ENCODE measurements at places on chromosomes 7 and 10.
A peak's percentile ranks its signal among the peaks of the same experiment; 100 is the strongest.

GRCh38 chr10:127198721-127199120 lies 2.3 kb upstream of the INSYN2A start:
- DNase-seq, result no peak

- DNase-seq, result no peak
These were observed 50.8 kb downstream of the SIRT1 start for GRCh38 chr10:67935223-67935622.

DNA sequence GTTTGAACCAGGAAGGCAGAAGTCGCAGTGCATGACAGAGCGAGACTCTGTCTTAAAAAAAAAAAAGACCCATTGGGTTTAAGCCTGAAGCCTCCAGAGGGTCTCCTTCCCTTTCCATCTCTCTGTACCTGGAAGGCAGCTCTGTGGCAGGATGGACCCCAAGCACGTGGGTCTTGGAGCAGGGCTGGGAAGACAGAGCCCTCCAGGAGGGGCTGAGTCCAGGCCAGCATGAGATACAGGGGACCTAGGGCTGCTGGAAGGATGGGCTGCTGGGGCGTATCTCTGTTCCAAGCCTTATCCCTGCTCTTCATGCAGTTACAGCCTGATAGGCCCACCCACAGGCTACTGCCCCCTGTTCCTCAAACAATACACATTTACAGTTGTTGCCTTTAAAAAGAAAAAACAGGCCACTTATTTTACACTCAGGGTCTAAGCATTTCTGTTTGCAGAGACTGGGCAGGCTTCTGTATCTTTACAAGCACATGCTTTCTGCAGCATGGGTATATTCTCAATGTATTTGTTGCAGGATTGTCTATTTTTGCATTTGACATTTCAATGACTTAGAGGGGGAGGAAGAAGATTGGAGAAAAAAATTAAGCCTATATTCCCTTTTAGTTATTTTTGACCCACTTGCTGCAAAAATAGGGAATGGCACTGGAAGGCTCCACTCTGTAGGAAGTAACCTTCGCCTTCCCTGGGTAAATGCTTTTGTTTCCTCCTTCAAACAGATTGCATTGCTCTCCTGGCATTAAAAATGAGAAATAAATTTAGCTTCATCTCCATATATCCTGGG lies 60.1 kb downstream of the FAM171A1 start:
- no peak for DNase-seq

DNA sequence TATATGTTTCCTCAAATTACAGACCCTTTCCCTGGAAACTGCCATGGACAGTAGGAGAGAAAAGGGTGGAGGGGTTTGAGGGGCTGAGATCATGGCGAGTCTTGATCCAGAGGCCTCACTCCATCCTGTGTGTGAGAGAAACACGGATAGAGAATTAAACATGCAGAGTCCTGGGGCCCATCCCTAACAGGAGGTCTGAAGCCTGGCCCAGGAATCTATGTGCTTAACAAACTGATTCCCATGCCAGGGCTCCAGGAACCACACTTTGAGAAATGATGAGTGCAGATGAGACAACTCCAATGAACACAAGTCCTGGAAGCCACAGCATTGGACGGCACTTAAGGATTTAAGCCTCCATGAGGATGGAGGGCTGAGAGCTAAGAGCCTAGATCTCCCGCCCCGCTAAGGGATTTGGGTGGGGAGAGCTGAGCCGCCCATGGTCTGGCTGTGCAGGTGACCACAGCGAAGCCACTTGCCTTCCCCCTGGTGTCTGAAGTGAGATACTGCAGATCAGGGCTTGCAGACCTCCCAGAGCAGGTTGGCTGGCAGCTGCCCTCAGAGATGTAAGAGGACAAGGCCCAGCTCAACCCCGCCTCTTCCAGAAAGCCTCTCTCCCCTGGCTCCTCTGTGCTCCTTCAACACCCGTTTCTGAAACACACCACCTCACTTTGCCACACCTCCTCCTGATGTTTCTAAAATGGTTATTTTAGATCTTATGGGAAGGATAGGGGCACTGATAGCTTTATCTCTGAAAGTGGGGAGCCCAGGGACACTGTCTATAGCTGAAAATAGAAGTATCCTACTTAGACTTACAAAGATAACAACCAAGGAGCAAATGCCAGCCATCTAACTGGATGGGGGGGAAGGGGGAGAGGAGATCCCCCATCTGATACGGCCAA lies 24.8 kb upstream of the EIF5AL1 start:
- DNase-seq, result peak; percentile 22

DNA sequence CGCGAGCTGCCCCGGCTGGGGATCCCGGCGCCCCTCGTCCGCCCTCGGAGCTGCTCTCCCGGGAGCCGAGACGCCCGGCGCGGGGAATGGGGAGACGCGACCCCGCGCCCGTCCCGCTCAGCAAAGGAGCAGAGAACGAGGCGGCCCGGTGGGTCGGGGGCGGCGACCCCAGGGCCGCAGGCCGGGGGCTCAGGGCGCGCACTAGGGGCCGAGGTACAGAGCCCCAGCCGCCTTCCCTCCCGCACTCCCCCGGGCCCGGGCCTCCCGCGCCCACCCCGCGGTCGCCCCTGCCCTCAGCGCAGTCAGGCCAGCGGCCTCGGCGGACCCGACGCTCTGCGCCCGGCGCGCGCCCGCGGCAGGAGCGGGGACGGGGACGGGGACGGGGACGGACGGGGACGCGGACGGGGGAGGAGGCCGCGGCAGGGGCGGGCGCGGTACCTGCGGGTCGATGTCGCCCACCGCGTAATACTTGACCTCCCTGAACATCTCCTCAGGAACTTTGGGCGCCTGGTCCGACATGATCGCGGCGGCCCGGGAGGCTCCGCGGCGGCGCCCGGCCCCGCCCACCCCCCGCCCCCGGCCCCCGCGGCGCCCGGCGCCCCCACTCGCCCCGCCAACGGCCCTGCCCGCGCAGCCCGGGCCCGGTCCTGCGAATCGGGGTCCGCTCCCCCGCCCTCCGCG lies 373 bp downstream of the PAXIP1 start:
- DNase-seq, result peak; percentile 41

GRCh38 chr7:112124061-112124766 lies 82.0 kb downstream of the DOCK4 start:
- DNase-seq, result no peak

- DNase-seq, result no peak
These were observed 3.1 kb upstream of the ZNRF2 start for GRCh38 chr7:30281263-30281662.

DNA sequence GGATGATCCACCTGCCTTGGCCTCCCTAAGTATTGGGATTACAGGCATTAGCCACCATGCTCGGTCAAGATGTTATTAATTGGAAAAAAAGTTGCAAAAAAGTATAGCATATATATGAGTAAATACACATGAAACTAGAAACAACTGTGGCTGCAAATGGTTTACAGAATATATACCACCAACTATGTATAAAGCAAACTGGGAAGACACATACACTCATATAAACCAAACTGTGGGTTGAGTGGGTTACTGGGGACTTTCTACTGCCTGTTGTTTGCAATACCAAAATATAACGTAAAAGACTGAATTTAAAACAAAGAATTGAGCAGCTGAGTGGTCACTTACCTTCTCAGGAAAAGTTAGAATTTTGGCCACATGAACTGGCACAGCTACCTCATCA lies 8.1 kb downstream of the POLR3A start:
- DNase-seq, result no peak

DNA sequence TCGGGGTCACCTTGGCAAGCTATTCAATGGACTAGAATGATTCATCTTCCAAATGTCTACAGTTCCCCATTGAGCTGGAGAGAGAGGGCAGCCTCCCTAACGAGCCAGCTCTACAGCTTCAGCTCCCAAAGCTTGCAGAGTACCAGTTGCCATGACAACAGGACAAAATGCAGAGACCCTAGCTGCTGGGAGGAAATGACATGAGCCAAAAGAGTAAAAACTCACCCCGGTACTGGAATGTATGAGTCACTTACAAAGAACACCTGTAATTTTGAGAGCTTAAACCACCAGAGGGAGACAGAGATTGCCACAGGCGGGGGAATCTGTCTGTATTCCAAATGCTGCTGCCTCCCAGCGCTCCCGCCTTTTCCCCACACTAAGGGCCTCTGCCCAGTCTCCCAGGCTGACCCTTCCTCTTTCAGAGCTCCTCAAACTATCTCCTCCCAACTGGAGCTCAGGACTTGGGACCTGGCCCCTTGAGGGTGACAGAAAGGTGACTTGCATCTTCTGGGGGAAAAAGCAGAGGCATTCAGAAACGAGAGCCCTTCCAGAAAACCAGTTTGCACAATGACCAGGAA lies 95.5 kb downstream of the CUL2 start:
- DNase-seq, result peak; percentile 61

GRCh38 chr10:69961881-69962745 lies 90.5 kb upstream of the MACROH2A2 start:
- no peak for DNase-seq

GRCh38 chr10:110686949-110687348 lies 42.8 kb downstream of the RBM20 start:
- no peak for DNase-seq

DNA sequence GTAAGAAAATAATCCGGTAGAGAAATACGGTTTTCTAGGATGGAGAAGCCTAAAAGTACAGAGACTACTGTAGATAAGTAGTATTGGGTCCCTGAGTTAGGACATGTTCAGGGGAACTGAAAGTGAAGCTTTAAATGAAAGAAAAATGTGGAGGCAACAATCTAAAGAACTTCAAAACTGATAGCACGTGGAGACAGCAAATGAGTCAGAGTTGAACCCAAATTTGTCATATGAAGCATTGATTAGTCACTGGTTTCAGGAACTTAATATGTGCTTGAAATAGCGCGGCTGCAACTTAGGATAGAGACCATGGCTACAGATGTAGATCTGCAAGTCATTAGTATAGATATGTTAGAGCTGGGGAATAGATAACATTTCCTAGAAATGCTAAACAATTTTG lies 1138.6 kb upstream of the SORCS1 start:
- DNase-seq, result no peak

DNA sequence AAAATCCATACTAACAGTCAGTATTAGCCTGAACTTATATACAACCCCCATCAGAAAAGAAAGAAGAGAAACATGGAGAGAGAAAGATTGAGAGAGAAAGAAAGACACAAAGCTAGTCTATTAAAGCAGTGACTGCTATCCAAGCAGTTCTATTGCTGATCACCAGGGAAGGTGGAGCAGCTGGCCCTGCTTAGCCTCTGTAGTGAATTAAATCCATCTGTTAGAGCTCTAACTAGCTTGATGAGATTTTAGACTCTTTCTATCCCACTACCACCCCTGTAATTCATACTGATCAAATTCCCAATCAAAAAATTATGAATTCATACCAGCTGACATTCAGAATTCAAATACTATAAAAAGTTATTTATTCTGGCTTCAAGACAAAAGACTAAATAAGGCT lies 486.0 kb upstream of the LRRN3 start:
- DNase-seq, result no peak

DNA sequence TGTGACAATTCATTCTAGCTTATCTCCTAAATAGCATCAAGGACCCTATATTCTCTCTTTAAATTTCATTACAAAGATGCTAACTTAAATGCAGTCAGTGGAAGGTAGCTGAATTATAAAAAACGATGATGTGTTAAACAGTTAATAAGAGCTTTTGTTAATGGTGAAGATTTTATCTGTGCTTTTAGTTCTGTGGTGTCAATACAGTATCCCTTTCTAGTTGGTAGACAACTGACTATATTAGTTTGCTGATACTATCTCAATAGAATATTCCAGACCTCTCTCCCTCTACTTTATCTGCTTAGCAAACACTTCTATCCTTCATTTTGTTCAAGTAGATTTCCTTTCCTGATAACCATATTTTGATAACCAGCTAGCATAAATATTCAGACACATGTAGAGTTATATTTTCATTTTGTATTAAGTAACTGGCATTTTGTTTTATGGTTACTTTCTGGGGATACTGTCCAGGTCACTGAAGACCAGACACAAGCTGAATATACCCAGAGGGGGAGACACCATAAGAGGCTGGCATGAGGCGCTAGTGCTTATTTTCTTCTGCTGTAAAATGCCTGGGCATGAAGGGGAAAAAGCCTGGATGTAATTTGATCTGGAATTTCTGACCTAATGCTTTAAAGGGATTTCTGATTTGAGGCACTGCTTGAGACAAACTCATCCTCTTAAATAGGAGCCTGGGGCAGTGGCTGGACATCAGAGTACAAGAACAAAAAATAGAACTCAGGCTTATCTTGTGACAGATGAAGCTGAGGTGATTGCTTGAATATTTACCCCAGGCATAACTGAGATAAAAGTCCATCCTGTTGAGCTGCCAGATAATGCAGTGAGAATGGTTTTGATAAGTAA lies 197.5 kb downstream of the MALRD1 start:
- DNase-seq, result no peak

DNA sequence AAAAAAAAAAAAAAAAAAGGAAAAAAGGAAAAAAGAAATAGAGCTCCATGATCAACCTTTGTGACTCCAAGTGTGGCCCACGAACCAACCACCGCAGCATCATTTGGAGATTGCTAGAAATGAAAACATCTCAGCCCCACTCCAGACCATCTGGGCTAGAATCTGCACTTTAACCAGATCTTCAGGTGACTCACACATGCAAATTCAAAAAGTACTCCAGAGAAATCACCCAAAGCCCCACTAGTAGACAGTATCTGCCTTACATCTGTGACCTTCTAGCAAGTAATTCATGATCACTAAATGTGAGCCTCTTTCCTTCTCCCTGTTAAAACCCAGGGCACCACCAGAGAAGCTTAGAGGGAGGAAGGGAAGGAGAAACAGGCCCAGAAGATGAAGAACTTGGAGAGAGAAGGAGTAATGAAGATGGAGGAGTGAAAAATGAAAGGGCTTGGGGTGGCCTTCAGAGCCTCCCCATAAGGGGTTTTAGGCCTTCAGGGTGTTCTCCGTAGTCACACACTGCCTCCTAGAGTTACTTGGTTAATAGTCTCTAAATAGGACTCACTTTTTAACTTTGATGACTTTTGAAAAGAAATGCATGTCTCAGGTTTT lies 94.0 kb downstream of the SLC37A3 start:
- DNase-seq, result peak; percentile 16
